NCI-H1105 treated with DMSO at 0.1 percent for 48 hours (cell line): ENCODE measurements at places on chromosomes 13 and 19.
A peak's percentile ranks its signal among the peaks of the same experiment; 100 is the strongest.

DNA sequence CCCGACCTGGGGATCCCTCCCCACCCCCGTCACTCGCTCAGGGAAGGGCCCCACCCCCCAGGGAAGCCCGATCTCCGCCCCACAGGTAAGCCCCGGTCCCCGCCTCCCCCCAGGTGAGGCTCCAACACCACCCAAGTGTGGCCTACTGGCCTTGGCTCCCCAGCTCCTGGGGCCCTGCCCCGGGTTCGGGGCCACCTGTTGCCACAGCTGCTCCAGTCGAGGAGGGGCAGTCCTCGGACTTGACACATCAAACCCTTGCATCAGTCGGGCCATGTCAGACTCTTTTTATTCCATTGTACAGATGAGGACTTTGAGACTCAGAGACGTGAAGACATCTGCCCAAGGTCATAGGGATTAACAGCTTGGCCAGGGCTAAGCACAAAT, 512 bp downstream of the CC2D1A start:
- DNase-seq: peak; percentile 30

GRCh38 chr13:98697791-98698190, 54.7 kb downstream of the SLC15A1 start:
- no peak for DNase-seq

GRCh38 chr13:45021250-45021649, 31.9 kb downstream of the GPALPP1 start:
- DNase-seq: no peak

- no peak for DNase-seq
These were observed 52.0 kb downstream of the KLF5 start for GRCh38 chr13:73110814-73111213.

- no peak for DNase-seq
These were observed 4.8 kb upstream of the TM9SF2 start for GRCh38 chr13:99496184-99497142.
